ENCODE measurements at places on chromosomes 7 and 10.

GRCh38 chr10:381346-381745, 246.1 kb downstream of the ZMYND11 start:
- no peak for DNase-seq

DNA sequence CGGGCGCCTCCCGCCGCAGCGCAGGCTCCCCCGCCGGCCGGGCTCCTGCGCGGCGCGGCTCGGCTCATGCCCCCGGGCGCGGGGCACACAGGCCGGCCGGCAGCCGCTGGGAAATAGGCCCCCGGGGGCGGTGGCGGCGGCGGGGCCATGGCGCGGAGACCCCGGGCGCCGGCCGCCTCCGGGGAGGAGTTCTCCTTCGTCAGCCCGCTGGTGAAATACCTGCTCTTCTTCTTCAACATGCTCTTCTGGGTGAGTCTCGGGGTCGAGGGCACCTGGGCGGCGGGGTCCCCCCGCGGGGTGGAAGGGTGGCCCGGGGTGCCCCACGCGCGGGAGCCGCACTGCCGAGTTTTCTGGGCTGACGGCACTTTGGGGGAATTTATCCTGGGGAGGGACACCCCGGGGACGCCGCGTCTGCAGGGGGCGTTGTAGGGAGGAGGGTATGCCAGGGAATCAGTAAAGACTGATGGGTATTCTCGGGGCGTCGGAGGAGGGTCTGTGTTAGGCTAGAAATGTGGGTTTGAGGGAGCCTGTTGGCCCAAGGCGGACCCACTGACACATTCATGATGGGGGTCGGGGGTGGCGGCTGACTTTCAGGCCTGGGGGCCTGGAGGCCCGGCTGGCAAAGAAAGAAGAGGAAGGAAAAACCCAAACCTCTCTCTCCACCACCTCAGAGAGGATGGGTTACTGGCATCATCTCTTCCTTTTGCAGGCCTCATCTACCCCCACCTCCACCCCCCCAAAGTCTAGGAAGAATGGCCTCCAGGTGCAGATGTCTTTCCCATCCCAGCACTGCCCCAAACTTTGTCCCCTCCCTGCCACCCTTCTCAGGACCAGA, 544 bp downstream of the TSPAN33 start:
- peak; percentile 37 for DNase-seq

GRCh38 chr10:99331207-99331803, 2.1 kb downstream of the CNNM1 start:
- no peak for DNase-seq

DNA sequence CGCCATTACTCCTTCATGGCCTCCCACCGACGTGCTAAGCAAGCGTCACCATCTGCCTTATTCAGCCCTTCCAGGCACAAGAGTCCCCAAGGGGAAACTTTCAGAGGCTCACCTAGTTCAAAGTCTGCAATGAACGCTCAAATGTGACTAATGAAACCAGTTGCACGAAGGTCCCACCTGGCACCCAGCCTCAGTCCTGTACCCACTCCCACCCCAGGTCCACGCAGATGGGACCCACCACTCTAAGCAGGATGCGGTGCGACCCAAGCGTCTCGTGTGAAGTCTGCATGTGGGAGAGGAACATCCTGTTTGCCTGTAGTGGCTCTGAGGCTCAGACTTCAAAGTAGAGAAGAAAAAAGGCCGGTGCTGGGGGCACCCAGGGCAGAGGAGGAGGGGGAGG, 40.3 kb downstream of the RGS10 start:
- DNase-seq = peak; percentile 74

DNA sequence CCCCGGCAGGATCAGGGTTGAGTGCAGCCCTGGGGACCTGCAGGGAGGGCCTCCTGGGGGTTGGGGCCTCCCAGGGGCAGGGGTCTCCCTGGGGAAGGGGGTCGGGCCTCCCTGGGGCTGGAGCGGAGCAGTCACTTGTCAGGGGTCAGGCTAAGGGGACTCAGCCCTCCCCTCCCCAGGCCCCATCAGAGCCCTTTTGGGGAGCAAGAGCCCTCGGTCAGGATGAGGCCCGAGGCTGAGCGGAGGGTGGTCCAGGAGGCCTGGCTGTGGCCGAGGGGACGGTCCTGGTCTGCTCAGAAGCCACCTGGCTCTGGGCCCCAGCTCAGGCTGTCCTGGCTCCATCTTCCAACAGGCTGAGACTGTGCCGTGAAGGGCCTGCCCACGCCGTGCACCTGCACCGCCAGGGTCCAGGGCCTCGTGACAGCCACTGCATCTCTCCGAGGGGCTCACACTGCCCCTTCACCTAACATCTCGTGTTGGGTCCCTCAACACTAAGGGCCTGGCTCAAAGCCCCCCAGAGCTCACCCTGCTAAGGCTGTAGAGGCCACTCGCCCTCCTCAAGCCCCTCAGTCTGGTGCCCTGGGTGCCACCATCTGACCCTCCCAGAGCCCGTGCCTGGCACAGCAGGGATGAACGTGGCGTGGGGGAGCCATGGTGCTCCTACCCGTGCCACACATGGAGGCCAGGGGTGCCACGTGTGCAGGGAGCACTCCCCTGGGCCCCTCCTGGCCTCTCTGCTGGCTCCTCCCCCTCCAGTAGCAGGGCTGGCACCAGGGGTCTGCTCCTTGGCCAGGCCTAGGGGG, 12.9 kb downstream of the BHLHA15 start:
- DNase-seq = no peak

- DNase-seq = no peak
Measured at GRCh38 chr7:147047696-147048095, 931.1 kb downstream of the CNTNAP2 start.

GRCh38 chr7:107201795-107202450, 33.1 kb downstream of the HBP1 start:
- DNase-seq = peak; percentile 24

DNA sequence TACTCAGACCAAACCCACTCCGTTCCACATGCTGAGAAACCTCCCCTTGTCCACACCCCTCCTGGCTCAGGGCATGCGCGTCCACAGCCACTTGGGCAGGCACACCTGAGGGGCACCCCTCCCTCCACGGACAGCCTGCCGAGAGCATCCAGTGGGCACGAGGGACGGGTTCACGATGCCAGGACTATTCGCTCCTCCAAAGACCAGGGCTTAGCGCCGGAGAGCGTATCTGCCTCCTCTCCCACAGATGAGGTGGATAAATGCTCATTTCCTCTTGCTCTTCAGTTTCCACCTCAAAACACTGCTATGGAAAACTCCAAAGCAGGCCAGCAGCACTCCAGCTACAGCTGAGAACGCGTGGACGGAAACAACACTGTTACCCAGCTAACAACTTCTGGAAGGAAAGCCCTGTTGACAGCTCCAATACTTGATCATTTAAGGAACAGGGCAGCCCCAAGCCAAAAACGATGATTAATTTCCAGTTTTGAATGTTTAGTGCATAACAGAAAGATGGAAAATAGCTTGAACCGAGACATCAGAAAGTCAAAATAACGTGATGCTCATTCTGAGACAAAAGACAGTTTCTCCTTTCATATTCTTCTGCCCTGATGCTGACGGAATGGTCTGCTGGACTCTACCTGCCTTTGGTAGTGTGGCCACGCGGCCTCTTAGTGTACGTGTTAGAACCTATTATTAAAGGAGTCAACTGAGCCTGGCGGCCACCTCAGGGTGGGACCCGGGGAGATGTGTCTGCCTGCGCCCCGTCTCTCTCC, 204.7 kb downstream of the DNAJB6 start:
- DNase-seq = no peak

GRCh38 chr10:101053516-101053915, 8.3 kb upstream of the KAZALD1 start:
- DNase-seq = no peak

GRCh38 chr10:97428572-97428981, 2.6 kb downstream of the PGAM1 start:
- DNase-seq = peak; percentile 26

GRCh38 chr7:81846398-81846797, 76.6 kb upstream of the HGF start:
- DNase-seq = no peak

DNA sequence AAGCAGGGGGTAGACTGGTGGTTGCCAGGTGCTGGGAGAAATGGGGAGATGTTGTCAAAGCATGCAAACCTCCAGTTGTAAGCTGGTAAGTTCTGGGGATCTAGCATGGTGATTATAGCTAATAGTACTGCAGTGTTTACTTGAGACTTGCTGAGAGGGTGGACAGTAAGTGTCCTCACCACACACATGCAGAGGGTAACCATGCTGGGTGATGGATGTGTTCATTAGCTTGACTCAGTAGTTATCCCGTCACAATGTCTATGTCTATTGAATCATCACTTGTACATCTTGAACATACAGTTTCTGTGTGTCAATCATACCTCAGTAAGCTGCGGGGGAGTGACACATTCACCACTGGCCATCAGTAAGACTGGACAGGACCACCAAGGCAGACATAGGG, 42.1 kb downstream of the GSDME start:
- no peak for DNase-seq

DNA sequence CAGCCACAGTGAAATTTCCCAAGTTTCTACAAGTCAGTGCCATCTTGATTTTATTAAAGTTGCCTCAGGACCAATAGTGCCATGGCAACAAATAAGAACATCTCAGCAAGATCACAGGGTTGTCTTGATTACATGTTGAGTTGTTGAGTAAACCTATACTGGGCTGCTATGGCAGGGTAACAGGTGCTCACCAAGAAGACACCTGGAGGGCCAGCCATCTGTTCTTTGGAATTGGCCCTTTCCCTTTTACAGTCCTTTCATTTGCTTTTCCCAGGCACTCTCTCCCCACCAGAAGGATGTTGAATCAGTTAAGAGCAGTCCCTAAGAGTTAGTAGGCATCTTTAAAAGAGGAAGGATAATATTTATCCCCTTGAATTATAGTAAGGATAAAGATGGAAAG, 582.0 kb downstream of the TNS3 start:
- no peak for DNase-seq

- no peak for DNase-seq
Measured at GRCh38 chr7:12584930-12585329, 14.4 kb downstream of the SCIN start.

DNA sequence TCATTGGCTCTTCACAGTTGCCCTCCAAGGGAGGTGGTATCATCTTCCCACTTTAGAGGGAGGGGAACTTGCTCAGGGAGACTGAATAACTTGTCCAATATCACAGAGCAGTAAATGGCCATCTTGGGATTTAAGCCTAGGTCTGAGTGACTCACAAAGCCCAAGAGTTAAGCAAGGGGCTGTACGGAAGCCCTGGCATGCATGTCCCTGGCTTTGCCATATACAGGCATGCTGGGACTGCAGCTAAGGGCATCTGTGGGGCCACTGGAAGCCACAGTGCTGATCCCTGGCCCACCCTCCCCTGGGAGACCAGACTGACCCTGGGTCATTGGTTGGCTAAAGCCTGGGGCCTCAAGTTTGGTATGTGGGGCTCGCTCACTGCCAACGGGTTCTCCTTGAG, 3.1 kb downstream of the VSIR start:
- no peak for DNase-seq

DNA sequence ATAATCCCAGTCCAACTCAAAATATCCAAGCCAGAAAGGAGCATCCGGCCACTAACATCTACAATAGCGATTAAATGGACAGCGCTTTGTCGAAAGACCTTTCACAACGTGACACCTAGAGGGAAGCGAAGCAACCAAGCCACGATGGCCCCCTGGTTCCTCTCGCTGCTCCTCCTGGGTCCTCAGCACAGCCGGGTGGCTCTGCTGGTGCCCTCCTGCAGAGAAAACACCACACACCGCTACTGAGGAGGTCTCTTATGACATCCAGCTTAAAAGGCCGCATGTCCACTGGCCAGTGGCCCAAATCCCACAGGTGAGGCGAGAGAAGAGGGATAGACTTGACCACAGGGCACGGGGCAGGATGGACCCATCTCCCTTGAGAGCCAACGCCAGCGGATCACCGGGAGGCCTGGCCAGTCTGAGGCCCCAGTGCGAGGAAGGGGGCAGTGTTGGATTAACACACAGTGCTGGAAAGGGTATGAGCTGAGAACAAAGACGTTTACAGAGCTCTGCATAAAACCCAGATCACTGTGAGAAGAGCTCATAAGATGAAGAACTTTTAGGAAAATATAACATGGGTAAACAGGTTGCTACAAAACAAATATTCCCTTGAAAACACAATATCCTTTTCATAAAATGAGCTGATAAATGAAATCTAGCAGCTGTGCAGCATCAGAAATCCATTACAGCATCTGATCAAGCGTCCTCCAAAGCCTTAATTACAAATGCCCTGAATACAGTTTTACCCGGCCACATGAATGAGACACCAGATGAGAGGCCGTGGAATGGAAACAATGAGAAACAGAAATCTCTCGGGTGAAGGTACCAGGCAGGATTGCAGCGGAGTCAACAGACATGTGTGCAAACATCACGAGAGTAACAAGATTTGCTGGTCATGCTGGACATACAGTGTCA, 236.7 kb downstream of the DIP2C start:
- no peak for DNase-seq

DNA sequence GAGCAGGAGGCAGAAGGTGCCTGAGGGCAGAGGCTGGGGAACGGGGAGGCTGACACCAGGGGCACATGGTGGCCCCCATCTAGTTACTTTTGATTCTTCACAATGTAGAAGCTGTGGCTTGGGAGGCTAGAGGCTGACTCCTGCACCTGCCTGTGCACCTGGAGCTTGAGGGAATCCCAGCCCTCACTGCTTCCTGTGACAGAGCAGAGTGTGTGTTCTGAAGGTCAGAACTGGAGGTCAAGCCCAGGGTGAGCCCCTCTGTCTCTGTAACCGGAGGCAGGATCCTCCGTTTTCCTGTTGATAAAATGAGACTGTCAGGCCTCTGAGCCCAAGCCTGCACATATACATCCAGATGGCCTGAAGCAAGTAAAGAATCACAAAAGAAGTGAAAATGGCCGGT, 124.8 kb downstream of the ACTR3B start:
- no peak for DNase-seq

- DNase-seq = no peak
Measured at GRCh38 chr7:75872073-75872782, 6.6 kb upstream of the RHBDD2 start.

DNA sequence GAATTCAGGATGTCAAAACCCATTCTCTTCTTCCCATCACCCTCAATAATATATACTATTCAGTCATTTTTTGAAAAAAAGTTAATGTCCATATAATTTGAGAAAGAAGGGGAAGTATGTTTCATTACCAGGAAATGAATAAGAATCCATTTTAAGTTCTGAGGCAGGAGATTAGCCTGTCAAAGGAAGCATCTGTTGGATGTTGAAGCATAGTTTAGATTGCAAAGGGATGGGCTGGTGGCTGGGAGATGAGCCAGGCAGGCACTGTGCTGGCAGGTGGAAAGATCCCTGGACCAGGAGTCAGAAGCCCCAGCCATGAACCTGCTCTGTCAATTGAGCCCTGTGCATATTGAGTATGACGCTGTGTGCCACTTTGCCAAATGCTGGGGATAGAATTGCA, 48.4 kb upstream of the CRTAC1 start:
- DNase-seq = no peak

- DNase-seq = no peak
Measured at GRCh38 chr7:28630350-28630749, 218.0 kb downstream of the CREB5 start.

GRCh38 chr10:35452847-35453246, 116.5 kb downstream of the CCNY start:
- no peak for DNase-seq

GRCh38 chr10:34241226-34242000, 573.7 kb downstream of the PARD3 start:
- no peak for DNase-seq

GRCh38 chr10:103942866-103943265, 24.1 kb upstream of the SLK start:
- no peak for DNase-seq
